ENCODE measurements at places on chromosomes 4 and X.

- DNase-seq: no peak
These were observed 23.8 kb downstream of the PTTG2 start for GRCh38 chr4:37983951-37984350.

- DNase-seq: no peak
These were observed 163.3 kb upstream of the RBPJ start for GRCh38 chr4:26157541-26157940.

GRCh38 chr4:128381748-128382559, 94.3 kb upstream of the PGRMC2 start:
- DNase-seq: no peak

DNA sequence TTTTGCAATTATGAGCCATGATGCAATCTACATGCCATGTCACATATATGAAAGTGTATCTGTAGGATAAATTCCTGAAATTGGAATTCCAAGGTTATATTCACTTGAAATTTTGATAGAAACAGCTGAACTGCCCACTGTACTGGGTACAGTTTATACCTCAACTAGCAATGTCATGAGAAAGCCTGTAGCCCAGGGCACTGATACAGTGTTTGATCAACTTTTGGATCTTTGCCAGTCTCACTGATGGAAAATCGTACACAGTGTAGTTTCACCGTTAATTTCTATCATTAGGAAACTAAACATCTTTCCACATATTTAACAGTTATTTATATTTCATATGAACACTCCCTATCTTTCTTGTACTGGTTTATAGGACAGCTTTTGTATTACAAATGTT, 34.2 kb downstream of the TAPT1 start:
- no peak for DNase-seq

- no peak for DNase-seq
These were observed 157.1 kb downstream of the PDGFRA start for GRCh38 chr4:54386042-54386669.

GRCh38 chr4:170030121-170030520, 3.9 kb upstream of the MFAP3L start:
- no peak for DNase-seq

DNA sequence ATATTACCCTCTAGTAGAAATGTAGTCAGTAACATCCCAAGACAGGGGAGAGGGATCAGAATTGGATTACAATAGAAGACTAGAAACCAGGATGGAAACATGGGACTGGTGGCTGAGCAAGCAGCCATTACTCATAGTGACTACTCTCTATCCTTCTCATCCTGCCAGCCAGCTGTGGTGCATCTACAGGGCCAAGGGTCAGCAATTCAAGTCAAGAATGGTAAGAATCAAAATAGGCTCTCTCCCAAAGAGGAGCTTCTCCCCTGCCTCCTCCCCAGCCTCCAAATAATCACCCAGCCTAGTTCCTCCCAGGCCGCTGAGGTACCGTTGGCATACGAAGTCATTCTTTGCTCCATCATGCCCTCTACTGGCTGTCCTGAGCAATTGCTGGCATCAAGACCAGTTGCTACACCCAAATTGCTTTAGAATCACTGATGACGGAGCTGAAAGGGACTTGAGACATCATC, 19.4 kb downstream of the AWAT2 start:
- peak; percentile 13 for DNase-seq

GRCh38 chr4:182600856-182601255, 316.3 kb downstream of the DCTD start:
- no peak for DNase-seq

Measured in transverse colon (tissue), 4 donors.